ENCODE measurements at places on chromosomes 6 and 20.

GRCh38 chr20:58131151-58131550, 97.3 kb downstream of the ANKRD60 start:
- DNase-seq = peak; percentile 13

DNA sequence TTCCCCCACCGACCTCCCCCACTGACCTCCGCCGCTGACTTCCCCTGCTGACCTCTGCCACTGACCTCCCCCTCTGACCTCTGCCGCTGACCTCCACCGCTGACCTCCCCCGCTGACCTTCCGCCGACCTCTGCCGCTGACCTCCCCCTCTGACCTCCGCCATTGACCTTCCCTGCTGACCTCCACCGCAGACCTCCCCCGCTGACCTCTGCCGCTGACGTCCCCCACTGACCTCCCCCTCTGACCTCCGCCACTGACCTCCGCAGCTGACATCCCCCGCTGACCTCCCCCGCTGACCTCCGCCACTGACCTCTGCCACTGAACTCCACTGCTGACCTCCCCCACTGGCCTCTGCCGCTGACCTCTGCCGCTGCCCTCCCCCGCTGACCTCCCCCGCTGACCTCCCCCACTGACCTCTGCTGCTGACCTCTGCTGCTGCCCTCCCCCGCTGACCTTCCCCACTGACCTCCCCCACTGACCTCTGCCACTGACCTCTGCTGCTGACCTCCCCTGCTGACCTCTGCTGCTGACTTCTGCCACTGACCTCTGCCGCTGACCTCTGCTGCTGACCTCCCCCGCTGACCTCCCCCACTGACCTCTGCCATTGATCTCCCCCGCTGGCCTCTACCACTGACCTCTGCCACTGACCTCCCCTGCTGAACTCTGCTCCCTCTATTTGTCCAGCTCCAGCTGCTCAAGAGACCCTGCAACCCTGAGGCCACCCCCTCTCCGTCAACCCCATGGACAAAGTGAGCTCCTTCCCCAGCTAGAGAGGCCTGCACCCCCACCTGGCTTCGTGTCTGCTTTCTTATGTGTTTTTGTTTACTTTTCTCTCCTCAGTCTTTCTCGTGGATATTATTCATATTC, 91.4 kb upstream of the AFDN start:
- DNase-seq = no peak

- no peak for DNase-seq
Measured at GRCh38 chr6:71489736-71490135, 201.1 kb downstream of the OGFRL1 start.

- DNase-seq = no peak
Measured at GRCh38 chr6:90905351-90905750, 318.5 kb upstream of the MAP3K7 start.
